Stimulated activated CD8-positive, alpha-beta memory T cell treated with anti-CD3 and anti-CD28 coated beads, Interleukin-7, amount 100 ng/mL, for 1 hour (primary cell): ENCODE measurements at places on chromosomes 6 and 20.

DNA sequence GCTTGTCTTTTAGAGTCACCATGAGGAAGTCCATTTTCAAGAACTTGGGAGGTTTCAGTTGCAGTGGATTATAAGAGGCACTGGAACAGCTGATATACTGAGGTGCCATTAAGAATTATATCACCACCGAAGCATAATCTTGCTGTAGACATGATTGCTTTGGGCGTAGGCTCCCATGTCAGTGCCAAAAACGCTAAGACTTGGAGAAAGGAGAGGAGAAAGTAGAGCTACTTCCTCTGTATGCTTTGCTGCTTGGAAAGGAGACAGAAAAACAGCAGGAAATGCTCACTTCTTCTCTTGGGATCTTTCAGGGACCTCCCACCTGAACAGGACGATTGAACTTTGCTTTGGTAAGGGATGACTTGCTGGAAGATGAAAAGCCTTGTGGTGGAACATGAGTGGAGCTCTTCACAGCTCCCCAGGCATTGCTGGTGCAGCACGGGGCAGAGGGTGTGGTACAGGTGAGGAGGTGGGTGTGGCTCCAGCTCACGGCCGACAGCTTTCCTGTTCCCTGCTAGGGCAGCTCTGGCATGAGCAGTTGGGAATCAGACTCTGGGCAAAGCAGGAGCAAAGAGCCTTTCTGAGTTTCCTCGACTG lies 190.4 kb upstream of the JAG1 start:
- no peak for DNase-seq

- DNase-seq: no peak
These were observed 206.0 kb downstream of the CD109 start for GRCh38 chr6:73901986-73902385.

DNA sequence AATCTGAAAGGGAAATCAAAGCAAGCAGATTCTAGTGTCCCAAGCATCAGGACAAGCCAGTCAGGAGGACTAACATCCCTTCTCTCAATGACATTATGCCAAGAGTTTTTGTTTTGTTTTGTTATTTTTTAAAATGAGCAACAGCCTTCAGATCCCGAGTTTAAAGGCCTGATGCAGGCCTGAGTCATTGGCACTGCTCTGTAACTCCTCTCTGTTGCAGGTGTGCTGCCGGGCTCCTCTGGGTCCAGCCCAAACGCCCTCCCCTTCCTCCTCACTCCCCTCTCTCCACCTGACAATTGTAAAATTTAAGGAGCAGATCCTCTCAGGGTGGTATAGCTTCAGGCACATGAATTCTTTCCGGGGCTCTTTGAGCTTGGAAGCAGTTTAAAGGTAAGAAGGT lies 502.0 kb downstream of the BMP2 start:
- no peak for DNase-seq

DNA sequence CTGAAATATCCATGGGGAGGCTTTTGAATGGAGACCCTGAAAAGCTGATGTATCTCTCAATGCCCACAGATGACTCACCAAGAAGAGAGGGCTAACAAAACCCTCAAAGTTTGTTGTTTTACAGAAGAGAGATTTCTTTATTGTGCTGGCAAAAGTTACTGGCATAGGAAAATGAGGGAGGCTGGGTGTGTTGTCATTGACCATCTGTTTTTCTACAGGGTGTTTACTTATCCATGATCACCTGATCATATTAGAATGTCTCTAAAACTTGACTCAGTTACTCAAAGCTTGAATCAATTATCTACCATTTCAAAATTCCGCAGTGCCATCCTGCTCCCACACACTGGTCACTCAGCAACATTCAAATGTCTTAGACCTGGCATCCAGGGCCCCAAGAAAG lies 9.8 kb downstream of the NCOA6 start:
- no peak for DNase-seq

- no peak for DNase-seq
These were observed 18.5 kb downstream of the PSMG4 start for GRCh38 chr6:3277251-3277650.

GRCh38 chr20:52494244-52494643 lies 302.7 kb upstream of the ZFP64 start:
- DNase-seq: peak; percentile 7

DNA sequence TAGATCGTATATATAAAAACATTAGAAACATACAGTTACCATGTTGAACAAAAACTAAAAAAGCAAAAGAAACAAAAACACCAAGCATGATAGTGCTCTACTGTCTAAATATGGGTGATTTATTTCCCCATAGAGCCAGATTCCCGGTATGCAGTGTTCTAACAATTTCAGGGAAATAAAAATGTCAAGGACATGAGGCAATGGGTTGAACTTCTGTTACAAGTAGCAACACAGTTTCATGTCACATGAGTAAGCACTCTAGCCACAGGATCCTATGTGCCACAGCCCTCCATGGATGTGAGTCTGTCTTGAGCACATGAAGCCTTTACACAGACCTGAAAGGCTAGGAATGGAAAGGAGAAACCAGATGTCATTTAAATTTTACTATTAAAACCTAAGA lies 96.0 kb downstream of the MAP3K5 start:
- DNase-seq: no peak

DNA sequence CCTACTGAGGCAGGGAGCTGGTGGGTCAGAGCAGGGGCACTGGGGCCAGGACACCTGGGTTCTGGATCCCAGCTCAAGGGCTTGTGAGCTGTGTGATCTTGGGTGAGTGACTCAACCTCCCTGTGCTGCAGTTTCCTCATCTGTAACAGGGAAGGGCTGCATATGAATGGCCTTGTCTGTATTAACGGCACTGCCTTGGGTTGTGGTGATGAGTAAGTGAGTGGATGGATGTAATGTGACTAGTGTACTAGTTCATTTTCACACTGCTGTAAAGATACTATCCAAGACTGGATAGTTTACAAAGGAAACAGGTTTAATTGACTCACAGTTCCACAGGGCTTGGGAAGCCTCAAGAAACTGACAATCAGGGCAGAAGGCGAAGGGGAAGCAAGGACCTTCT lies 233.5 kb downstream of the TAF4 start:
- DNase-seq: no peak

DNA sequence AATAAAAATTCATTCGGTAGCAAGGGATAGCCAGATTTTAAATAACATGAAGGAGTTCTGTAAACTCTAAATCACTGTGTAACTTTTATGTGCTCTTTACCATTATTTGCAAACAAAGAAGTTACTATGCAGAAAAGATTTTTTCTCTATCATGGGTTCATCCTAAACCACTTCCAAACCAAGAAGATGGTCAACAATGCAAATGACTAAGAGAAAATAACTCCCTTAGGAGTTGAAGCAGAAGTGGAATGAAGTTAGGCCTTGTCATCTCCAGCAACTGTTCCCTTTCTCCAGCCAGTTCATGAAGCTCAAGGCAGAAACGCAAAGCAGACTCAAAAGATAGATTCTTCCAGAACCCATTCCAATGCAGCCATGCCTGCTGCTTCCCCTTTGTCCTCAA lies 66.0 kb downstream of the MBOAT1 start:
- no peak for DNase-seq

DNA sequence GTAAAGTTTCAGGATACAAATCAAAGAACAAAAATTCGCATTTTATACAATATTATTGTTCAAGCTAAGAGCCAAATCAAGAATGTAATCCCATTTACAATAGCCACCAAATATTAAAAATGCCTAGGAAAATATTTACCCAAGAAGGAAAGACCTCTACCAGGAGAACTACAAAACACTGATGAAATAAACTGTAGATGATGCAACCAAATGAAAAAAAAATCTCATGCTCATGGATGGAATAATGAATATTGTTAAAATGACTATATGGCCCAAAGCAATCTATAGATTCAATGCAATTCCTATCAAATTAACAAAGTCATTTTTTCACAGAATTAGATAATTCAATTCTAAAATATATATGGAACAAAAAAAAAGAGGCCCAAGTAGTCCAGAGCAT lies 708.8 kb upstream of the MAN1A1 start:
- no peak for DNase-seq

GRCh38 chr6:52718550-52718949 lies 44.7 kb downstream of the GSTA2 start:
- no peak for DNase-seq
